ENCODE measurements at places on chromosomes 2 and 18. TPM values are rescaled to one million over a fixed set of nuclear protein-coding genes. Genes with fewer than 3 reads are reported as not detected.

KCTD1 gene
- total RNA-seq, result 17.1 TPM

CD8A gene
- total RNA-seq, result 0.42 TPM

ATG4B gene
- total RNA-seq, result 72.1 TPM

NGEF gene
- total RNA-seq, result 0.40 TPM

TMEM163 gene
- 0.27 TPM for total RNA-seq

ODC1 gene
- 129 TPM for total RNA-seq

PAIP2B gene
- 16.2 TPM for total RNA-seq

MTCL1 gene
- 60.3 TPM for total RNA-seq

KATNAL2 gene
- total RNA-seq, result 0.89 TPM

HOXD13 gene
- total RNA-seq, result not detected

IL36RN gene
- total RNA-seq, result 1.7 TPM

CD8B gene
- not detected for total RNA-seq

CMPK2 gene
- total RNA-seq, result 7.8 TPM

NTSR2 gene
- total RNA-seq, result not detected

ADAM23 gene
- 3.6 TPM for total RNA-seq

CAPN13 gene
- total RNA-seq, result 0.12 TPM

RTP5 gene
- total RNA-seq, result not detected

REG3G gene
- not detected for total RNA-seq

RBM44 gene
- 1.4 TPM for total RNA-seq

TEKT4 gene
- total RNA-seq, result not detected

DQX1 gene
- not detected for total RNA-seq

SIX3 gene
- total RNA-seq, result not detected

DAPL1 gene
- not detected for total RNA-seq

DCTN1 gene
- 145 TPM for total RNA-seq

GRB14 gene
- total RNA-seq, result 5.3 TPM

TMEM169 gene
- total RNA-seq, result not detected

EVX2 gene
- 0.08 TPM for total RNA-seq

KLHL29 gene
- 28.9 TPM for total RNA-seq

IL36G gene
- 1.8 TPM for total RNA-seq

HJURP gene
- 0.15 TPM for total RNA-seq

MLPH gene
- 13.8 TPM for total RNA-seq

DIPK1C gene
- not detected for total RNA-seq

PMAIP1 gene
- 1.3 TPM for total RNA-seq

FSIP2 gene
- total RNA-seq, result 0.54 TPM

DNAH7 gene
- 0.67 TPM for total RNA-seq

HS6ST1 gene
- total RNA-seq, result 28.0 TPM

PER2 gene
- 15.7 TPM for total RNA-seq
